ENCODE measurements at places on chromosomes 6 and 20. TPM values are rescaled to one million over a fixed set of nuclear protein-coding genes. Genes with fewer than 3 reads are reported as not detected.

Gene IL17A
- not detected for total RNA-seq

Gene SYTL3
- 0.65 TPM for total RNA-seq

Gene OR2B6
- total RNA-seq, result not detected

Gene SSTR4
- not detected for total RNA-seq

Gene KIF3B
- 31.9 TPM for total RNA-seq

Gene PRR18
- total RNA-seq, result not detected

Gene ZNF165
- total RNA-seq, result 0.27 TPM

Gene KCNK5
- total RNA-seq, result not detected

Gene OPN5
- not detected for total RNA-seq

Gene RBL1
- 34.7 TPM for total RNA-seq

Gene KIAA1755
- 0.14 TPM for total RNA-seq

Gene CCN2
- 711 TPM for total RNA-seq

Gene ELOVL2
- total RNA-seq, result not detected

Gene PGC
- total RNA-seq, result not detected

Gene DEFB125
- not detected for total RNA-seq

Gene C6orf15
- total RNA-seq, result not detected

Gene BNIP5
- total RNA-seq, result not detected

Gene EPHA7
- 0.40 TPM for total RNA-seq

Gene PAK5
- total RNA-seq, result not detected

Gene SLPI
- total RNA-seq, result not detected

Gene PLEKHG1
- 78.7 TPM for total RNA-seq

Gene DEF6
- total RNA-seq, result 0.65 TPM

Gene ENPP1
- total RNA-seq, result 8.1 TPM

Gene THBD
- total RNA-seq, result 38.6 TPM

Gene TRIM31
- not detected for total RNA-seq

Gene ANKRD66
- not detected for total RNA-seq

Gene ACOT13
- 9.8 TPM for total RNA-seq

Gene LINC00237
- total RNA-seq, result not detected

Gene PTCHD4
- total RNA-seq, result 3.2 TPM

Gene RALGAPA2
- total RNA-seq, result 82.7 TPM

Gene GCM1
- total RNA-seq, result not detected

Gene ZNF334
- total RNA-seq, result 0.13 TPM

Gene TGM2
- total RNA-seq, result 440 TPM

Gene CLDN20
- total RNA-seq, result not detected

Gene IRAK1BP1
- total RNA-seq, result 7.7 TPM

Gene PRSS16
- total RNA-seq, result not detected

Gene SIGLEC1
- total RNA-seq, result not detected

Gene ME1
- total RNA-seq, result 48.2 TPM

Gene SNX9
- total RNA-seq, result 61.3 TPM

Gene GTSF1L
- total RNA-seq, result not detected

Gene RIPPLY2
- total RNA-seq, result not detected

Gene ADGRB3
- total RNA-seq, result under 0.01 TPM

Gene ADAM33
- not detected for total RNA-seq

Gene LY6G5B
- total RNA-seq, result 5.7 TPM

Gene SLA2
- not detected for total RNA-seq

Gene TMEM217
- total RNA-seq, result 9.1 TPM

Gene BACH2
- total RNA-seq, result 0.40 TPM

Gene POU5F1
- total RNA-seq, result not detected

Gene LAMA2
- total RNA-seq, result 5.8 TPM

Gene HSPA1L
- 0.57 TPM for total RNA-seq
